NCI-H524 treated with DMSO at 0.1 percent for 48 hours (cell line): ENCODE measurements at places on chromosomes 5 and 9.
A peak's percentile ranks its signal among the peaks of the same experiment; 100 is the strongest.

DNA sequence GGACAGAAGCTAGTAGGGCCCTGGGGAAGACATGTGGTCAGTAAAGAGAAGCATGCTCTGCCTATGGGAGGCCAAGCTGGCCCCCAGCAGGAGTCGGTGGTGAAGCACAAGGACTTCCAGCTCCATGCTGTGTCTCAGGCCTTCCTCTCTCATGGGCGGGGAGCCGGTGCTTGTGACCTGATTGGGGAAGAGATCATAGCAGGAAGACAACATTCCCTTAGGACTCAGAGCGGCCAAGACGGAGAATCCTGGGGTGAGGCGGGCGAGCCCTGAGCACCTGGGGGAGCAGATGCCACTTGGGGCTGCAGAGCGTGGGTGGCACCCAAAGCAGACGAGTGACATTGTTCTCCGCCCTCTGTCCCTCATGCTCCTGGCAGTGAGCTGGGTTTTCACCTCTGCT lies 33.3 kb upstream of the CNOT6 start:
- no peak for DNase-seq

- DNase-seq: no peak
These were observed 17.2 kb upstream of the EFNA5 start for GRCh38 chr5:107687937-107688336.

GRCh38 chr9:127974769-127975261 lies 6.0 kb downstream of the EEIG1 start:
- DNase-seq: no peak

DNA sequence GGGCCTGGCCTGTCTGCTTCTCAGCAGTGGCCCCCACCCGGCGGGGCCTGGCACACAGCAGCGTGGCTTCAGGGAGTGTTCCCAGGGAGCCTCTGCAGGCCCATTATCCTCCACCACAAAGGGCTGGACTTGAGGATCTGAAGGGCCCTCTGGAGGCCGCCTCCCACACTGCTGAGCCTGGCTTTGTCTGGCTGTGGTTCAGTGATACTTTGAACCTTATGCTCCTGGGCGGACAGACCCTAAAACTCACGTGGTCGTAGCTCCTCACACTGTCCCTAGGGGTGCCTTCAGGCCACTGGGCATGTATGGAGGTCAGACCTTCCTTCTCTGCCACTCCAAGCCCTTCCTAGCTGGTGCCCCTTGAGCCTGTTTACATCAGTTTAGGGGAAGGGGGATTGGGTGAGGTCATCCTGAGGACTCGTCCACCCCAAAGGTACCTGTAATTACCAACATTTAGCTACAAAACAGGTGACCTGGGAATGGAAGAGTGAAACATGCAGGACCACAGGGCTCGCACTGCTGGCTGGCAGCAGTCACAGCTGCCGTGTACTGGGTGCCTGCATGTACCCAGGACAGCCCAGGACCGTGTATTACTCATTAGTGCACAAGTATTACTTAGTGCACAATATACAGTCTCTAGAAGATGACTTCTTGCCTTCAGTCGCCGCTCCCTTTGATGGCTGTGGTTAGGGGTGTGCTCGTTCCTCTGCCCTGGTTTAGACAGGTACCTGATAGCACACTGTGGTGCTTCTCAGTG lies 8.5 kb downstream of the GRHPR start:
- no peak for DNase-seq

DNA sequence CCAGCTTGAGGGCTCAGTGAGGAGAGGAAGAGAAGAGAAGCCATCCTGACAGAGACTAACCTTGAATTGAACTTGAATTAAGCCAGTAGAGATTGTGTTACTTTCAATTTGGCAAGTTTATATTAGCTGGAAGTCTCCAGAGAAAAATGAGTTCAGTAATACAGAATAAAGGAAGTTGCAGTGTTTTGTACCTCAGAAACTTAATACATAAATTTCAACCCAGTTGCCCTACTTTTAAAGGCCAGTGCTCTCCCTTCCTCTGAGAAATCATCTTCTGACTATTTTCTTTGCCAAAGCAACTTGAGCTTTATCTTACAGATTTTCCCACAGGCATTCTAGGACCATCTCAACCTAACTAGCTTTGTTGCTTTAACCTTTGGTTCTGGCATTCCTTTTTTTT lies 231.0 kb upstream of the GAS1 start:
- DNase-seq: no peak

DNA sequence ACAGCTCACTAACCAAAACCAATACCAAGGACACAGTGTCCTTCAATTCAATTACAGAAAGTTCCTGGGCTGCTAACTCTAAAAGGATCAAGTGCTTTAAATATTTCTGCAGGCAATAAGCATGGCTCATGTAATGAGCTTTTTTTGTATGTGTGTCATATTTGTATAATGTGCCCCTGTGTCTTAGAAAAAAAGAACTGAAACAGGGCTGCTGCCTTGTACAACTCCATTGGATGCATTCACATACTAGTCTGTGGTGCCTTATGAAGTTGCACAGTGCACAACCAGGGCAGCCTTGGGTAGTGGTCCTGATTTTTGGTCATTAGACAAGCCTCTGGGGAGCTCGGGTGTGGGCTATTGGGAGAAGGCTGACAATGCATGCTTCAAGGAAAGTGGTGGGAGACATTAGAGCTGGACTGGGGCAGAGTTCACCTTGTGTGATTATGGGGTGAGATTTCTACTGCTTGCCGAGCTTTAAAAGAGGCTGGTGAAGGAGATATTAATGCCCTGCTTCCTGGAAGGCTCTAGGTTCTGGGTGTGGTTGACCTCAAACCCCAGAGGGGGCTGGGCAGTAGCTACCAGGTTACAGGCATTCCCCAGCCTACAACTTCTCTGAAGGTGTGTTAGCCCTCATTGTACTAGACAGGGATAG lies 3.6 kb upstream of the CPEB4 start:
- DNase-seq: no peak

- DNase-seq: no peak
These were observed 86.0 kb downstream of the ZNF608 start for GRCh38 chr5:124660229-124661093.

DNA sequence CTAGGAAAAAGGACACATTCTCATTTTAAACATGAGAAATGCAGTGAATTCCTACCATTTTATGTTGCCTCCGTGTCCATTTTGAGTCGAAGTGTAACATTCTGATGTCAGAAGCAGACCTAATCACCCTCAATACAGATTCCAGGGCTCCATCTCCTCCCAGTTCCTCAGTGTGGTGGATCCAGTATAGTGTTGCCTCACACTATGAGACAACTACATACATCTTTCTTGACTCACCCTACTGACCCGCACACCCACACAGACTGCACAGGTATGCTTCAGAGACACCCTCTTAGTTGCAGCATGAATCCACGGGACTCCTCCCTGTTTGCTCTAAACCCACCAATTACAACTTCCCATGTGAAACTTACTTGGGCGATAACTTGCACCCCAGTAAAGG lies 564.9 kb downstream of the SEMA5A start:
- DNase-seq: no peak

GRCh38 chr9:92761686-92762085 lies 2.9 kb downstream of the BICD2 start:
- DNase-seq: no peak

DNA sequence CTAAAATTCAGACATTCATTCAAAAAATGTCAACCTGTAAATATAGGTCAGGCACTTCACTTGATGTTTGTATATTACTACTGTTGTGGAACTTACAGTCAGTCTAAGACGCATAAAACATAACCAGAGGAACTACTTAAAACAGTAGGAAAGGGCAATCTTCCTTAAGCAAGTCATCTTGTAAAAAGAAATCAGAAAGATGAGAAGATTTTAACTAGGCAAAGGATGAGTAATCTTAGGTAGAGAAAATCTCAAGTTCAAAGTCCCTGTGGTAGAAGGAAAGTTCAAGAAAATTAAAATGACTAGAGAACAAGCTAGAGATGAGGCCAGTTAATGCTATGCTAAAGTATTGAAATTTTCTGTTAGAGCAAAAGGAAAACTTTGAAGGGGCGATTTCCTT lies 152.4 kb downstream of the RAPGEF6 start:
- no peak for DNase-seq

DNA sequence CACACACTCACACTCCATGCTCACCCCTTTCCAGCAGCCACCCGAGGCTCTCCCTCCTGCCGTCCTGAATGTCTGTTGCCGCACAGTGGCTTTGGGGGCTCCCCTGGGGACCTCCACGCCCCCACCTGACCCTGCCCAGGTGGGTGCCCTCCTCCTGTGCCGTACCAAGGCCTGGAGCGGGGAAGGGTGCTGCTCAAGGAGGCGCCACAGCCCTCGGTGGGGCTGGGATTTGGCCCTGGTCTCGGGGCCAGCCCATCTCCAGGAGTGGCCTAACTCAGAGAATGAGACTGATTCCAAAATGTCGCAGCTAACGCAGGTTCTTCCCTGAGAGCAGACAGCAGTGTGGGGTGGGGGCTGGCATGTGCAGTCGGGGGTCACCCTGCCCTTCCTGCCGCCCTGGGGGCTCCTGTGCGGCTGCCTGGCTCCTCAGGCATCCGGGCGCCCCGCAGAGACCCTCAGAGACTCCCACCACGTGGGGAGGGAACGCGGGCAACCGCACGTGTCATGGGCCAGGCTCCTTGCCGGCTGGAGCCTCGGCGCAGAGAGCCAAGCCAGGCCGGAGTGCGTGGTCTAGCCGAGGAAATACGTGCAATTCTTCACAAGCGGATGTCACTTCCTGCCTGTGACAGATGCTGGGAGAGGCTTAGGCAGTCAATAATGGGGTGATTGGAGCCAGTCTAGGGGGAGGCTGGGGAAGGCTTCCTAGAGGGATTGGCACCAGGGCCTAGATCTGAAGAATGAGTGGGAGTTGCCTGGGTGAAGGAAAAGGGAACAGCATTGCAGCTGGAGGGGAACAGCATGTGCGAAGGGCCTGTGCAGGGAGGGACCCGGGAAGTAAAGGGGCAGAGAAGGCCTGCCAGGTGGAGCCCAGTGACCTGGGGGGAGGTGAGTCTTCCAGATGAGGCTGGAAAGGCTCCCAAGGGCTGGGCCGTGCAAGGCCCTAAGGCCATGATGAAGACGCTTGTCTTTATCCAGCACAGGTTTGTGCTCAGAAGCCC lies 44.1 kb downstream of the C9orf50 start:
- DNase-seq: no peak

GRCh38 chr9:113957821-113958341 lies 81.8 kb downstream of the ZNF618 start:
- no peak for DNase-seq

- DNase-seq: no peak
These were observed 89.0 kb upstream of the ARAP3 start for GRCh38 chr5:141771031-141771430.

- no peak for DNase-seq
These were observed 164.2 kb upstream of the TARS1 start for GRCh38 chr5:33276628-33276950.

DNA sequence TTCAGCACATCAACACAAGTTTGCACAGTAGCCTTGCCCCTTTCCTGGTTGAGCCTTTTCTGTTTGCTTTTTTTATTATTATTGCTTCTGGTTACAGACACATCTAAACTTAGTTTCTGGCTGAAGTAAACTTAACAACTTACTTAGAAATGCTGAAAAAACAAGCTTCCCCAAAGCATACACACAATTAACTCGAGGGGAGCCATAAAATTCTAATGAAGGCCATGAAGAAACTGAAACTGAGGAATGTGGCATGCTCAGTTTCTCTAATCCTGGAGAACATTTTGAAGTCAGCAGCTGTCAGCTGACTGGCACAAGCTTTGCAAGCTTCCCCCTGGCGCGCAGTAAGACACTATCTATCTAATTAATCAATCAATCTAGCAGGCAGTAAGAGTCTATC lies 3.7 kb downstream of the MYO10 start:
- DNase-seq: no peak

DNA sequence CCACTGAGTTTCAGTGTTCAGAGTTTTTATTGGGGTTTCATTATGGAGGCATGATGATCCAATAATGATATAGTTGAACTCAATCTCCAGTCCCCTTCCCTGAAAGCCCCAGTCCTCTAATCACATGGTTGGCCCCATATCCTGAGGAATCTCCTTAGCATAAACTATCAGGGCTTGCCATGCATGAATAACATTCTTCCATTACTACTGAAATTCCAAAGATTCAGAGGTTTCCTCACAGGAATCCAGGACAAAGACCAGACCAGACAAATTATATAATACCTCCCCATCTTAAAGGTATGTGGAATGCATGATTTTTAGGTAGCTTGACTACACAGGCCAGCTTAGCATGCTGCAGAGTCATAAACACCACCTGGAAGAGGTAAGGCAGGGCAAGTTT lies 15.5 kb upstream of the LRRTM2 start:
- no peak for DNase-seq

- DNase-seq: no peak
These were observed 147.7 kb upstream of the MAP3K1 start for GRCh38 chr5:56667692-56668091.

DNA sequence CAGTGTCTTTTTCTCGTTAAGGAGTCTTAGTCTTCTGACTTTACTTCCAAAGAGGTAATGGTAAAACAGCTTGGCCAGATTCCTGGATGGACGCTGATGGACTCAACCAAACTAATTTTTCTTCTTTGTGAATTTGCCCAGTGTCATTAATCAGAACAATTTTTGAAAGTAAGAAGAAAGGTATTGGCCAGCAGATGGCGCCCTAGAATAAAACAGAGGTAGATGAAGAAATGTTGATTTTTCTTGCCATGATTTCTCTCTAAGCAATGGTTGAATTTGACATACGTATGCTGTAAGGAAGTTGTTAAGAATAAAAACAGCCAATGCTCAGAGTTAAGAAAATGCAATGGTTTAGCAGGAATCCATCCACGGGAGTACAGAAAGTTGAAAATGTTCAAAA lies 500.0 kb downstream of the DIRAS2 start:
- peak; percentile 3 for DNase-seq

- DNase-seq: no peak
These were observed 65.8 kb downstream of the KIAA1958 start for GRCh38 chr9:112552229-112553056.

GRCh38 chr9:90873422-90873821 lies 71.8 kb downstream of the SYK start:
- no peak for DNase-seq

- DNase-seq: no peak
These were observed 1.1 kb upstream of the OBP2B start for GRCh38 chr9:133210202-133210532.

DNA sequence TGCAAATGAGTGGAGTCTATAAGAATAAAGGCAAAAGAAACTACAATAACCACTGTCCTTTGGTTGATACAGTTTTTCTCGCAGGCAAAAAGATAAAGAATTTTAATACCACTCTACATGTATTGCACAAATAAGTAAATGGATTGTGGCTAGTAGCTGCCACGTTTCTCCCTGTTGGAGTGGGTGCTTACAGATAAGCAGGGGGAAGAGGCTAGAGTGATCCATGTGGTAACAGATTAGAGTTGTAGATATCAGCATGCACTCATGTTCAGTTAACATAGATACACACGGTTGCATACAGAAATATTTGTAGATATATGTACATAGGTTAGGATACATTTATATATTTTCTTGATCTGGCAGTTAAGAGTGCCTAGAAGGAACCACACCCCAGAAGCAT lies 179.5 kb downstream of the ARHGEF28 start:
- no peak for DNase-seq

DNA sequence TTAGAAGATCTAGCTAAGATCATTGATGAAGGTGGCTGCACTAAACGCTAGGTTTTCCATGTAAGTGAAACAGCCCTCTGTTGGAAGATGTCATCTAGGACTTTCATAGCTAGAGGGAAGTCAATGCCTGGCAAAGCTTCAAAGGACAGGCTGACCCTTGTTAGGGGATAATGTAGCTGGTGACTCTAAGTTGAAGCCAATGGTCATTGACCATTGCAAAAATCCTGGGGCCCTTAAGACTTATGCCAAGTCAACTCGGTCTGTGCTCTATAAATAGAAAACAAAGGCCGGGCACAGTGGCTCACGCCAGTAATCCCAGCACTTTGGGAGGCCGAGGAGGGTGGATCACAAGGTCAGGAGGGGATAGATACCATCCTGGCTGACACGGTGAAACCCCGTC lies 26.6 kb upstream of the FIBCD1 start:
- no peak for DNase-seq

- no peak for DNase-seq
These were observed 377.2 kb upstream of the KLF4 start for GRCh38 chr9:107866711-107867311.
